Kidney epithelial cell (primary cell): ENCODE measurements at places on chromosomes 4 and X. TPM values are rescaled to one million over a fixed set of nuclear protein-coding genes. Genes with fewer than 3 reads are reported as not detected.

The MMRN1 gene
- not detected in 2 replicates for total RNA-seq

The CLCN5 gene
- 15.6 and 22.1 TPM in 2 replicates for total RNA-seq

The CRMP1 gene
- 15.4 and 16.5 TPM in 2 replicates for total RNA-seq

The STOX2 gene
- 4.4 and 5.5 TPM in 2 replicates for total RNA-seq

The AREG gene
- total RNA-seq = 95.3 and 98.0 TPM in 2 replicates

The S100G gene
- not detected in 2 replicates for total RNA-seq

The AR gene
- total RNA-seq = 0.25 and 0.89 TPM in 2 replicates

The RIBC1 gene
- total RNA-seq = 0.38 and 0.41 TPM in 2 replicates

- DNase-seq = no peak
These were observed 408.6 kb upstream of the ACTRT1 start for GRCh38 chrX:128460835-128461234.

DNA sequence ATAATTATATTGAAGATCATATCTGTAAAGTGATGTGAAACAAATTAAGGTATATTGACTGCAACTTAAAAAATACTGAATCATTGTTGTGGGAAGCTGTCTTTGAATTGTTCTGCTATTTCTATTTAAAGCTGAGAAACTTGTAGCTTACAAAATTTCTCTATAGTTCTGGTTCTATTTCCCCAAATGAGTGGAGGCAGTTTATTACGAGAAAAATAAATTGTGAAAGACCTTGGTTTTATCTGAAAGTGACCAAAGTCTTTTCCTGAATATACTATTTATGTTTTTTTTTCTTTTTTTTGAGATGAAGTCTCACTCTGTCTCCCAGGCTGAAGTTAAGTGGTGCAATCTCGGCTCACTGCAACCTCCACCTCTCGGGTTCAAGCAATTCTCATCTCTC lies 165.4 kb downstream of the SH3BGRL start:
- no peak for DNase-seq

- DNase-seq = no peak
These were observed 80.8 kb downstream of the JAKMIP1 start for GRCh38 chr4:6119507-6120020.

DNA sequence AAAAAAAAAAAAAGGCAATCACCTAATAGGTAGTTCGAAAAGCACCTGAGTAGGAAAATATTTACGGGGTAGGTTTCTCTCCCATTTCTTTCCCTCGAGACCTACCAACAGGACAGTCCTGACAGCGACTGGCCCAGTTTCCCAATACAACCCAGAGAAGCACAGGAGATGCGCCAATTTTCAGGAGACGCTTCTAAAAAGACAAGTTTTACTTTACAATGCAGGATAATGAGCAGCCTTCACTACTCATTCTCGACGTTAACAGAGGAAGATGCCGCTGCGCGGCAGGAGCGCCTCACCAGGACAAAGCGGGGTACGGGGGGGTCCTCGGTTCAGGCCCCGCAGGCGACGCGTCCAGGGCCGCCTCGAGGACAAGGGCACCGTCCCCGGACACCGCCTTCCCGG lies 708 bp downstream of the BCLAF3 start:
- DNase-seq = no peak

- no peak for DNase-seq
These were observed 43.8 kb upstream of the KCNIP4 start for GRCh38 chr4:21992330-21992729.

DNA sequence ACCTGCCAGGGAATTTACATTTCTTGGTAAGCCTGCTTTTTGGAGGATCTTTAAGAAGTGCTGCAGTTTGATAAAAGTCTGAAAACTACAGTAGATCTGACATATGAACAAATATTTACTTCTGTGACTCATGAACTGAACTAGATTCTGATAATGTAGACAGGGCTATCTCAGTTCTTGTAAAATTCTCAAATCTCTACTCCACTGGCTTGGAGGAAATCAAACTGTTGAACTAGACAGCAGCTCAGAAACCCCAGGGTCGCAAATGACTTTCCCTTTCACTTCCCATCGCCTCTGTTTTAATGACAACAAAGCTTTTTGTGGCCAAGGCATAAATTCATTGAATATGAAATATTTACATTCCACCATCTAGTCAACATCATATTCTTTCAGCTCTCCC lies 15.4 kb upstream of the OCIAD1 start:
- DNase-seq = no peak

DNA sequence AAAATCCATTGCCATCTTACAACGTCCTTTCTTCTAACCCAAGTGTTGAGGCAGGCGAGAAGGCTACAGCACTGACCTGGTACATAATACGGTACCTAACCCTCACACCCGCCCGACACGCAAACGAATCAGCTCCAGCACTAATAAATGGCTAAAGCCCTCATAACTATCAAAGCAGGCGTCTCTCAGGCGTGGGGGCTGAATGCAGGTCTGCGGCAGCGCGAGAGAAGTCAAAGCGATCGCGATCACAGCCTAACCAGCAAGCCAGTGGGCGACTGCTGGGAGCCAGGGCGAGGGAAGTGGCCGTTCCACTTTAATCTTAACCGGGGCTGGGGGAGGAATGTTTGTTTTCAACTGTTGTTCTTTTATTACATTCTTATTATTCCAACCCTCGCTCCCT lies 1.5 kb downstream of the CDX4 start:
- DNase-seq = no peak

GRCh38 chrX:108415891-108416290 lies 22.3 kb downstream of the COL4A6 start:
- no peak for DNase-seq

DNA sequence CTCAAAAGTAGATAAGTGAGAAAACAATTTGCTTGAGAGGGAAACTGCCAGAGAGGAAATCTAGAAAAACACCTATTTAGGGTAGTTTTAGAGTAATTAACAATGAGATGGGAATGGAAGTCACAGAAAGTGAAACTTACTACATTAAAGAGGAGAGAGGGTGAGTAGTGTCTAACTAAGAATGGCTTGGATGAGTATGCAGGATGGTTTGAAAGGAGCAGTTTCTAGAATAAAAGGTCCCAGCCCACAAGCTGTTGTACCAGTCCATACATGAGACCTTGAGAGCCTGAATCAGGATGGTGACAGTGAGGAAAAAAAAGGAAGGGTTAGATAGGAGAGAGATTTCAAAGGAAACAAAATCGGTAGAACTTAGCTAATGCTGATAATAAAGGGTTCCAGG lies 1.3 kb downstream of the GAR1 start:
- no peak for DNase-seq

DNA sequence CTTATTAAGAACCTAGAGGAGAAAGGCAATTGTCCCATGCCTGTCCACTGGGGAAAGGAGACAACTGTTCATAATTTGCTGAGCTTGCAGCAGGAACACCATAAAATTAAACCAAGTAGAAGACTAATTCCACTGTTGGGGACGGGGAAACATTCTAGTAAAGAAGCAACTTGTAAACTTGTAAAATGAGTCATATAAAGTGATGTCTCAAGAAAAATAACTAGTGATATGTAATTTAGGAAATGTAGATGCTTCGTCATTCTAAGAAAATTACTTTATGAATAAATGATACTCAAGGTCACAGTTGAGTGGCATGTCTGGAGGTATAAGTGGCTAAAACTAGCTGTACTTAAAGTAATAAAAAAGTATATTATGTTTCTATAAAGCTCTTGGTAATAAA lies 121.2 kb upstream of the MID1 start:
- DNase-seq = no peak

GRCh38 chr4:106365613-106366012 lies 3.0 kb downstream of the GIMD1 start:
- DNase-seq = peak; percentile 82

DNA sequence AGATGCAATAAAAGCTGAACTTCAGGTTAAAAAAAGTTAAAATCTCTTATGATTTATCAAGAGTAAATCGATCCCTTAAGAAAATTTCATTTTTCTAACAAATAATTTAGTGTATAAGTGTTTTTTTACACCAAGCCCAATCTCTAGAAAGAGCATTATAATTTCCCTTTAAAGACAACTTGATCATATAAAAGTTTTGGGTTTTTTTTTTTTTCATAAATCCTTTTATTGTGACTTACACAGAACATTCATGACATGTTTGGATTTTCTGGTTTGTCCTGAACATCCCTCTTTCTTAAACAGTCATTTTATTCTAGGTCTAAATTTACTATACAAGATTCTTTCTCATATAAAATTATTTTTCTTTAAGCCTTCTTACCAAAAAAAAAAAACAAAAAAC lies 6.5 kb downstream of the ZNF721 start:
- DNase-seq = no peak

DNA sequence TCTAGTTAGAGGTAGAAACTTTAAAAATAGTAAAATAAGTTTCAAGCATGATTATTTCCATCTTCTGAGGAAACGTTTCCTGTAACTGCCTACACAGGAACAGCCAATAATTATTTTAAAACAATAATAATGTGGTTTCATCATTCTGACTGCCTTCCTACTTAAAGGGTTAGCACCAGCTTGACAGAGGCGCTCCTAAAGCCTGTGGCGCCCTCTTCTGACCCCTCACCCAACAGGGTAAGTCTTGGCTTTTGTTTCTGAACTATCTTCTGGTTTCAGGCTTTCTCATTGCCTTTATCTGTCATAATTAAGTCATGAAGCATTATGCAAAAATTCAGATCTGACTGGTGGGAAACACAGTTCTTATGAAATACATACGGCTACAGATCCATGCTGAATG lies 96.7 kb downstream of the ITM2A start:
- no peak for DNase-seq

DNA sequence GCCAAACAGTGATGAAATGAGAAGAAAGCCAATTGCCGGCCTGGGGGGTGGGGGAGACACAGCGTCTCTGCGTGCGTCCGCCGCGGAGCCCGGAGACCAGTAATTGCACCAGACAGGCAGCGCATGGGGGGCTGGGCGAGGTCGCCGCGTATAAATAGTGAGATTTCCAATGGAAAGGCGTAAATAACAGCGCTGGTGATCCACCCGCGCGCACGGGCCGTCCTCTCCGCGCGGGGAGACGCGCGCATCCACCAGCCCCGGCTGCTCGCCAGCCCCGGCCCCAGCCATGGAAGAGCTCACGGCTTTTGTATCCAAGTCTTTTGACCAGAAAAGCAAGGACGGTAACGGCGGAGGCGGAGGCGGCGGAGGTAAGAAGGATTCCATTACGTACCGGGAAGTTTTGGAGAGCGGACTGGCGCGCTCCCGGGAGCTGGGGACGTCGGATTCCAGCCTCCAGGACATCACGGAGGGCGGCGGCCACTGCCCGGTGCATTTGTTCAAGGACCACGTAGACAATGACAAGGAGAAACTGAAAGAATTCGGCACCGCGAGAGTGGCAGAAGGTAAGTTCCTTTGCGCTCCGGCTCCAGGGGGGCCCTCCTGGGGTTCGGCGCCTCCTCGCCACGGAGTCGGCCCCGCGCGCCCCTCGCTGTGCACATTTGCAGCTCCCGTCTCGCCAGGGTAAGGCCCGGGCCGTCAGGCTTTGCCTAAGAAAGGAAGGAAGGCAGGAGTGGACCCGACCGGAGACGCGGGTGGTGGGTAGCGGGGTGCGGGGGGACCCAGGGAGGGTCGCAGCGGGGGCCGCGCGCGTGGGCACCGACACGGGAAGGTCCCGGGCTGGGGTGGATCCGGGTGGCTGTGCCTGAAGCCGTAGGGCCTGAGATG lies at the start of gene SHOX:
SHOX (plus strand) TSS at position 180 of the 885 bp plus-strand sequence; CDS start at position 287, 107 bp downstream.
- DNase-seq = no peak

GRCh38 chr4:95599777-95600400 lies 51.1 kb upstream of the UNC5C start:
- no peak for DNase-seq

GRCh38 chrX:154008521-154008920 lies 11.2 kb downstream of the IRAK1 start:
- no peak for DNase-seq

DNA sequence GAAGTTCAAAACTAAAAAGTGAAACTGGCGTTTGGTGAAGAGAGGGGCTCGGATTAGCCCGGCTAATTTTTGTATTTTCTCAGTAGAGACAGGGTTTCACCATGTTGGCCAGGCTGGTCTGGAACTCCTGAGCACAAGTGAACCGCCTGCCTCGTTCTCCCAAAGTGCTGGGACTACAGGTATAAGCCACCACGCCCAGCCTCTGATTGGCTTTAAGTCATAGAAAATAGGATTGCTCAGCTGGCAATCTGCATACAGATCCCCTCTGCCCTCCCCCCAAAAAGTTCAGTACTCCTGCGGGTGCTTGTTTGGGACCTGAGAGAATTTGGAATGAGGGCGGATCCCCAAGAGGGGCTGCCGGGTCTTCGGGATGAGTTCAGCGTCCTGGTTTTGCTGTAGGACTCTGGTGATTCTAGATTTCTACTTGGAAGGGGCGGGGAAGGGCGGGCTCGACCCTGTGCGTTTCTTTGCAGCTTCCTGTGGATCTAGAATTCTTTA lies 537 bp upstream of the PRKX start:
- DNase-seq = no peak

- DNase-seq = no peak
These were observed 310.3 kb upstream of the GNPDA2 start for GRCh38 chr4:45036677-45037076.

DNA sequence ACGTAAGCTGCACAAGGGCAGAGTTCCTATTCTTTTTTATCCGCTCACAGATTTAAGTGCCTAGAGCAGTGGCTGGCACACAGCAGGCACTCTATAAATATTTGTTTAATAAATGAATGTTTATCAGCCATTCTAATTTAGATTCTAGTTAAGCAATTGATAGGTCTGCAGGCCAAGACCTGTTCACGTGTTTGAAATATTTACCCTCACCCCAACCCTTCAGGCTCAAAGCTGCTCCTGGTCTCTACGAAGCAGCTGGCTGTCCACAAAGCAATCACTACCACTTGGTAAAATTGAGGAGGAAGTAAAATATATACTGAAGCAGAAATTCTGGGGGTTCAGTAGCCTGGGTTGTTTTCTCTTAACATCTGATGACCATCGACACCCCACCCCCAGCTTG lies 158.1 kb downstream of the MGST2 start:
- DNase-seq = no peak

- no peak for DNase-seq
These were observed 50.4 kb downstream of the STX18 start for GRCh38 chr4:4491396-4491893.

- no peak for DNase-seq
These were observed 209.4 kb upstream of the UGT8 start for GRCh38 chr4:114389070-114389685.

- no peak for DNase-seq
These were observed 27.9 kb upstream of the UGT2B4 start for GRCh38 chr4:69523385-69524132.

DNA sequence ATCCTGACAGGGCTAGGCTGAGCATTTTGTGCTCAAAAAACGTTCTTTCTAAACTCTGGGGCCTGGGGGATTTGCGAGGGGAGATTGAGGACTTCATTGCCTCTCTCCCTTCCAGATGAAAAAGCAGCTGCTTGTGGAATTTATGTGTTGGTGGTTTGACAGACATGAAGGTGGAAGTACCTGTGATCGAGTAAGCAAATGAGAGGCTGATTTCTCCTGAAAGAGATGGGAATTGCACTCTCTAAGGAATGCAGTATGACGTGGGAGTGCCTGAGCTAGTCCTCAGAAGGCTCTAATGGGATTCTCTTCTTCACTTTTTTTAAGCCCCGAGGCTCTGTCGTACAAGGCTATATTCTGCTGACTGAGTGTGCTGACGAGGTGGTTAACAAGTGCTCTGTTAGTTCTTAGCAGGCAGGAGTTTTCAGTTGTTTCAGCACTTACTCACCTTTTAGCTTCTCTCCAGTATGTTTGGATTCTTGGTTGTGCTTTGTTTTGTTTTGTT lies 426.8 kb upstream of the CNKSR2 start:
- DNase-seq = no peak

GRCh38 chr4:153159016-153159415 lies 45.2 kb upstream of the TRIM2 start:
- DNase-seq = no peak
